ENCODE measurements at places on chromosomes 5 and 9.

DNA sequence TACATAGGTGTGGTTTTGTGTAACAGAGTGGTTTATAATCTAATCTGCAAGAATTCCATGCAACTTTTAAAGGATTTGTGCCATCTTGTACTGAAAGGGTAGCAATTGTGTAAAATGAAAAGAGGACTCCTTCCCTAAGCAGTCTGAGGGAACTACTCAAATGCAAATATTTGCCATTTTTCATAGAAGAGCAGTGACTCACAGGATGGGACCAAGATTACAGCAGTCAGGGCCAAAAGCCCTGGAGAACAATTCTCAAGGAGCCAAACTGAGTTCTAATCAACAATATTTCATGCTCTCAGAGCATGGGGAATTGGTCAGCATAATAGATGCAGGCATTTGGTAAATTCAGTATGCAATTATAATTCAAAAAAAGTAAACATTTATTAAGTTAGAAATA lies 495.8 kb downstream of the CHSY3 start:
- no peaks in the 10 kb centered on the region for H3K27me3 ChIP-seq
- no peak overlapping the region for H3K4me3 ChIP-seq
- no peak for DNase-seq
- H3K27ac ChIP-seq = no peak overlapping the region
- no peaks in the 10 kb centered on the region for H3K4me1 ChIP-seq

- no peak overlapping the region for H3K27ac ChIP-seq
- H3K36me3 ChIP-seq = no peaks in the 10 kb centered on the region
- peak overlapping the region; percentile 61 for H3K4me3 ChIP-seq
- H3K4me1 ChIP-seq = peaks cover 6% of the 10 kb centered on the region
- peaks cover 2% of the 10 kb centered on the region for H3K27me3 ChIP-seq
These were observed 1.0 kb downstream of the ADAMTS19 start for GRCh38 chr5:129460936-129461710.

DNA sequence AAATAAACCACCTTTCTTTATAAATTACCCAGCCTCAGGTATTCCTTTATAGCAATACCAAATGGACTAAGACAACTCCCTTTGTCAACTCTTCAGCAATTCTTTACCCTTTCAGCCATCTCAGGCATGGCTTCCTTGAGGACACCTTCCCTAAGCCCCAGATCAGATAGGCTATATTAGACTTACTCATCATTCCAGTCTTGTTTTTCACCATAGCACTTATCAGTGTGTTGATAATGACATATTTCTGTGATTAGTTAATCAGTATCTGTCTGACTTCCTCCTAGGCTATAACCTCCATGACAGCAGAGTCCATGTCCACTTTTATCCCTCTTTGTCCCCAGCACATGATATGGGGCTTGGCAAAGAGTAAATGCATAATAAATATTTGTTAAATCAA lies 238.1 kb downstream of the ACTL7B start:
- no peak overlapping the region for H3K27ac ChIP-seq
- H3K4me1 ChIP-seq = no peaks in the 10 kb centered on the region
- no peak for DNase-seq
- H3K4me3 ChIP-seq = no peak overlapping the region

GRCh38 chr9:136489731-136490130 lies 6.9 kb upstream of the SEC16A start:
- peaks cover 15% of the 10 kb centered on the region for H3K4me1 ChIP-seq
- no peaks in the 10 kb centered on the region for H3K27me3 ChIP-seq
- no peak overlapping the region for H3K27ac ChIP-seq
- no peak overlapping the region for H3K4me3 ChIP-seq

DNA sequence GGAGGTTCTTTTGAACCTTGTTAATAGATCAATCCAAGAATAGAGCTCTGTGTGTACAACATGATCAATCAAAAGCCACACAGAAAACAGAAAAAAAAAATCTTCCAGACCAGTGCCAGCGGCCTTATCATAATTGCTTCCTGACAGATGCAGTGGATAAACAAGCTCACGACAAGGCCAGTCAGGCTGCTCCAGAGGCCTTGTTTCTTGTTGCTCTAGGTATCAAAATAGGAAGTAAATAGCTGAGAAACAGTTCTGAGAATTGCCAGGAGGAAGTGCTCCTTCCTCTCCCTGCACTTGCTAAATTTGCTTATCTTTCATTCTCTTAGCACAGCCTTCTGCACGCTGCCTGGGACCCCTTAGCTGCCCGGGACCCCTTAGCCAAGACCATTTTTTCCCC lies 199.0 kb upstream of the TARS1 start:
- peak; percentile 30 for DNase-seq
- H3K4me1 ChIP-seq = no peaks in the 10 kb centered on the region
- H3K36me3 ChIP-seq = no peaks in the 10 kb centered on the region
- no peak overlapping the region for H3K4me3 ChIP-seq
- no peaks in the 10 kb centered on the region for H3K27me3 ChIP-seq

DNA sequence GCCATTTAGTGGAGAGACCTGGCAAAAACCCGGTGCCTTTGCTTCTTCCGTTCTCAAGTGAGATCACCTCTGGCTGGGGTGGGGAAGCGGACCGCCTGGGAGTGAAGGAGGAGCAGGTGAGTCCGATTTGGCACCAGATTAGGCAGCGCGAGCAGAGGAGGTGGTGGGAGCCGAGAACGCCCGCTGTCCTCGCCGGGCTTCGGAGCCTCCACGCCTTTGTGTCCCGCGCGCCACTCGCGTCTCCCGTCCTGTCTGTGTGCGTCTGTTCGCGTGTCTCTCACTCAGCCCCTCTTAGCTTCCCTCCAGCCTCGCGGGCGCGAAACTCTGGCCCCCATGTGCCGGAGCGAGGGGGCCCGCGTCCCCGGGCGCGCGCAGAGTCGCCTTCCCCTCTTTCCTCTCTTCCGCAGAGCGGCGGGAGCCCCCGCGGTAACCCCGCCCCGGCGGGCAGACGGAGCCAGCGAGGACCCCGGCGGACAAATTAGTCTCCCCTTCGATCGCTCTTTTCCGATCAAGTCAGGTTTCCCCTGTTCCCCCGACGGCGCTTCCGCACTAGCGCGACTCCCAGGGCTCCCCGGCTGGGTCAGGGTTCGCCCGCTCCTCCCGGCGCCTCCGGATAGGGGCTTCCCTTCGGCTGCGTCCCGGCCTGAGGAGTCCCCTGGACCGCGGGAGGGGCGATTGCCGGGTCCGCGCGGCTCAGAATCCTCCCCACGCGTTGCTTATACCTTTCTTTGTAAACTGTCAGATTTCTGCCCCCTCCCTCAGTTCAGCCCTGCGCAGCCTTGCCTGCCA lies 7.1 kb downstream of the POU4F3 start:
- no peak for DNase-seq
- H3K27me3 ChIP-seq = peaks cover 51% of the 10 kb centered on the region
- H3K36me3 ChIP-seq = no peaks in the 10 kb centered on the region
- no peak overlapping the region for H3K4me3 ChIP-seq
- H3K4me1 ChIP-seq = no peaks in the 10 kb centered on the region
- no peak overlapping the region for H3K27ac ChIP-seq

DNA sequence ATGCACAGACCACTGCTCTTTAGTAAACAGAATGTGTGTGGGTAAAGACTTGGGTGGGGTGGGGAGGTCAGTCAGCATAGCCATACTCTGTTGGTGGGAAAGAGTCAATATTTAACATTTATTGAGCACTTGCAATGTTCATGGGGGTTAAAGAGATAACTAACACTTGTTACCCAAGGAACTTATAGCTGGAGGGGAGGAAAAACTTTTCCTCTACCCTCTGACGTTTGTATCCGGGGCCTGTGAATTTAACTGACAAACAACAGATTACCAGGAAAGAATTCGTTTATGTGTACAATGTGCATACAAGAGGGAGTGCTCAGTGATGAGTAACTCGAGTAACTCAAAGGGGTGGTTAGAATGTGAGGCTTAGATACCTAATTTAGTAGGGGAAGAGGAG lies 6.8 kb upstream of the CLINT1 start:
- no peaks in the 10 kb centered on the region for H3K27me3 ChIP-seq
- no peak overlapping the region for H3K4me3 ChIP-seq
- no peaks in the 10 kb centered on the region for H3K36me3 ChIP-seq
- no peak overlapping the region for H3K27ac ChIP-seq
- no peak for DNase-seq
- no peaks in the 10 kb centered on the region for H3K4me1 ChIP-seq

GRCh38 chr9:72193478-72193881 lies 44.2 kb downstream of the GDA start:
- H3K4me3 ChIP-seq = no peak overlapping the region
- no peaks in the 10 kb centered on the region for H3K4me1 ChIP-seq
- H3K27ac ChIP-seq = no peak overlapping the region
- H3K36me3 ChIP-seq = no peaks in the 10 kb centered on the region
- DNase-seq = no peak
- H3K27me3 ChIP-seq = no peaks in the 10 kb centered on the region

GRCh38 chr9:88949425-88949824 lies 41.8 kb upstream of the S1PR3 start:
- H3K4me3 ChIP-seq = no peak overlapping the region
- no peak overlapping the region for H3K27ac ChIP-seq
- no peaks in the 10 kb centered on the region for H3K36me3 ChIP-seq
